ENCODE measurements at places on chromosomes 12 and 14.

DNA sequence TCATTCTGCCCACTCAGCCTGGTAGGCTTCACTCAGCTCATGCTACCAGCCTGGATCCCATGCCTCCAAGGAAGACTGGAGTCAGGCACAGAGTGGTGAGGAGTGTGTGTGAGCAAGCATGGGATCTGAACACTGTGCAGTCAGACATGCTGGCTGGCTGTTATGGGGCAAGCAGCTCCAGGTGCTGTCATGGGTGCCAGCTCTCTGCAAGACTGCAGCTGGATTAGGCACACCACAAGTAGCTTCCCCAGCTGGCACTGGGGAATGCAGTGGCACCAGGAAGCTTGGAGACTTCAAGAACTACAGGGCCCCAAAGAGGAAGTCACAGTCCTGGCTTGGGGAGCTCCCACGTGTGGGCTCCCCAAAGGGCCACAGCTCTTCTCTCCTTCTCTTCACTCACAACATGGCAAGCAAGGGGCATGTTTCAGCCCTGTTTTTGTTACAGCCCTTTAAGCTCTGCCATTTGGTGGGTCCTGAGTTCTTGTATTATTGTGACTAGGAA lies 202.5 kb downstream of the VRK1 start:
- no peak for DNase-seq

GRCh38 chr14:34374998-34375740 lies 86.9 kb downstream of the SPTSSA start:
- DNase-seq: no peak

DNA sequence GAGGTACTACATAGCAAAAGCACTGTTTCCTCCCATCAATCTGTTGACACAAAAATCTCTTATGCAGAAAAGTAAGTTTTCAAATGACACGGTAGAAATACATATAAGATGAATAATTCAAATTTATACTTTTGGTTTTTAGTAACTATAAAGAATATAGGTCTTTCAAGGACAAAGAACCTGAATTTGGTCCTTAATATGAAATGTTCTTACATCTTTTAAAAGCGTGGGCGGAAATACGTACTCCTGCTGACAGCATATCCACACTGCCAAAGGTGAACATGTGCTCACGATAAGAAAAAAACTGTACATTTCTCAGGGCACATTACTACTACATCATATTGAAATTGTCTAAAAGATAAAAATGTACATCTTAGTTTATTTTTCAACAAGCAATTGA lies 127.6 kb downstream of the FOXN3 start:
- no peak for DNase-seq

GRCh38 chr12:602700-603068 lies 60.6 kb downstream of the NINJ2 start:
- no peak for DNase-seq

DNA sequence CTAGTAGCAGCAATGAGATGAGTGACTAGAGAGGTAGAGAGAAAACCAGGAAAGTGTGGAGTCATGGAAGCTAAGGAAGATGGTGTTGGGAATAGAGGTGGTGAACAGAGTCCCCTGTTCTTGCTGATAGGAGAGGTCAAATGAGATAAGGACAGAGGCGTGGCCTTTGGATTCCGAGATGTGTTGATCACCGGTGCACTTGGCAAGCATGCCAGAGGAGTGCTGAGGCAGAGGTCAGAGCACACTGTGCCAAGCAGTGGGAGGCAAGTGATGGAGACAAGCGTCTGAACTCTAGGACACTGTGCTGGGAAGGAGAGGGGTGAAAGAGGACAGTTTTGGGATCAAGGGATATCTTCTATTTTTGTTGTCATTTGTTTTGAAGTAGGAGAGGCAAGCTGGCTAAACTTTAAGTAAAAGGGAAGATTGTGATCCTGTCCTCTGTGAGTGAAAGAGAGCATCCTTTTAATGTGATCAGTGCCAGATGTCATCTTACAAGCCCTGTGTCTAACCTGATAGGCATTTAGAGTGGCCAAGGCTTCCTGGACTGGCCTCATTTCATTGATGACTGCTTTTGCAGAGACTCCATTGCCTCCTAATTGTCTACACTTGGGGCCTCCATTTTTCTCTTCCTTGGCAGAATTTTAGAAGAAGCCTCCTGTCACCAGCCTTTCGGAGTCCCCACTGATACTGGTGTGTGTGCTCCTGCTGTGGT lies 336.4 kb downstream of the CACNA1C start:
- DNase-seq: no peak

- DNase-seq: no peak
Measured at GRCh38 chr14:30214014-30214413, 286.4 kb upstream of the PRKD1 start.

- DNase-seq: no peak
Measured at GRCh38 chr14:101351769-101352168, 209.5 kb upstream of the DIO3 start.

GRCh38 chr12:14957551-14958168 lies 3.7 kb downstream of the ARHGDIB start:
- no peak for DNase-seq

GRCh38 chr14:55126034-55126433 lies 3.0 kb upstream of the LGALS3 start:
- DNase-seq: no peak

- no peak for DNase-seq
Measured at GRCh38 chr12:130147875-130148596, 14.2 kb upstream of the FZD10 start.

DNA sequence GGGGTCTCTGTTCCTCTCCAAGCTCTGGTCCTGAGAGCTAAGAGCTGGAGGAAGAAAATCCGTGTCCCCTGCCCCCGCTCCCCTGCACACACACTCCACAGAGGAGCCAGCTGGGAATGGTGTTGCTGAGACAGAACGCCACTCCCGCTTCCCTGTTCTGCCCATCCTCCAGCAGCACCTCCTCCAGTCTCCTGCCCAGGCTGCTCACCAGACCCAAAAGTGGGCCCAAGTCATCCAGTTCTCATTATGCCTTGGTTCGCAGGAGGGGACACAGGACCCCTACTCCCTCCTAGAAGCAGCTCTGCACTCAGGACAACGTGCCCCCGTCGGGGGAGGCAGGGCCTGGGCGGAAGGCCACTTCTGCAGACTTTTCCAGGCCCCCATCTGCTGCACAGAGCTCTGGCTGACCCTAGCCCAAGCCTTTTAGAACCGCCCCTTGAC lies 830 bp upstream of the TRMT61A start:
- DNase-seq: no peak

DNA sequence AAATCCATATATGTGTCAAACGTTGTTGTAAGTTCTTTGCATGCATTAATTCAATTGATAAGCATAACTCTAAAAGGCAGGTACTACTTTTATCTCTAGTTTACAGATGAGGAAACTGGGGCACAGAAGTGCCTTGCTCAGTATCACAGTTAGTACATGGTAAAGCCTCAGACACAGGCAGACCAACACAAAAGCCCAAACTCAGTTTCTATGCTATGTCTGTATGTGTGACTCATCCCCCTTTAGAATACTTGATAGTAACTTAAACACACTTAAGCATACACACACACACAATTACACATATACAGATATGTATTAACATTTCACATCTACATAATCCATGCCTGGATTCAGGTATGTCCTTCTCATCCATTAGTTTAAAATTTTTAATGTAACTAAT lies 88.0 kb downstream of the EPS8 start:
- DNase-seq: no peak

DNA sequence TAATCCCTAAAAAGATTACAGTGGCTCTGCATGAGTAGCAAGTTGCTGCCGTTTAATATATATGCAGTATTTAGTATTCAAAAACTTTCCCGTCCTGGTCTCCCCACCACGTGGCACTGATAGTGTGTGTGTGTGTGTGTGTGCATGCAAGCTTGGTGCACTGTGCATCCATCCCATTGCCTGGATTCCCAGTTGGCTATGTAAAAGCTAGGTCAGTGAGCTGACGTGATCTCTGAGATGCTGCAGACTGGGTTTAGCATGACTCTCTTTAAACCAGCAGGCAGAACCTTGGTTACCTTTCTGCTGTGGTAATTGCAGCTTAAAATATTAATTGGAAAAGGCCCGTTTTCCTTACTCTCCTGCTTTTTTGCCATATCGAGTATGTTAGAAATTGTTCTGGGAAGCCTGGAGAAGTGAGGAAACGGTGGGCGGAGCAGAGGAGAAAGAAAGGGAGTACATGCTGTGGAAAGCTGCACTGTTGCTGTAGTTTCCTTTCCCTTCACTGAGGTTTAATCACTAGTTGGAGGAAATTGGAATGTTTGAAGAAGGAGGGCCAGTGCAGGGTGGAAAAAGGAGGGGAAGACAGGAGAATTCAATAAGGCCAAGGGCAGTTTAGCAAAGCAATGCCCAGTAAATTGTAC lies 4.0 kb upstream of the CNTN1 start:
- no peak for DNase-seq

- no peak for DNase-seq
Measured at GRCh38 chr12:78929075-78929418, 64.5 kb downstream of the SYT1 start.

DNA sequence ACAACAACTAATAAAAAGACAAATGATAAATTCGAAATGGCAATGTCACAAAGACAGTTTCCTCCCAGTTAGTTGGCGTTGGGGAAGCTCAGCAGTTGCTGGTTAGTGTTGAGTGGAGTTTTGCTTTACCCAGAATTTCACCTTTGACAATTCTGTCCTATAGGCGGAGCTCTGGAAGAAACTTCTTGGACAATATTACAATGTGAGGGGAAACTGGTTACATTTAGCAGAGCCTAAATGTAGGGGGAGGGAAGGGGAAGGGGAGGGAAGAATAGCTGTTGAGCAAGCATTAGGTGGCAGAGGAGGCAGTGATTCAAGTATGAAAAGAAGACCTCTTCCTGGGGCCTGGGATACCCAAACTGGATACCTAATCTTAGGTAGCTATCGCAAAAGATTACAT lies 51.4 kb downstream of the BDKRB1 start:
- DNase-seq: no peak

- peak; percentile 67 for DNase-seq
Measured at GRCh38 chr14:102063109-102063807, 23.6 kb downstream of the HSP90AA1 start.

- no peak for DNase-seq
Measured at GRCh38 chr14:30822080-30822571, 52.2 kb upstream of the COCH start.

- DNase-seq: peak; percentile 81
Measured at GRCh38 chr12:124774462-124775167, 89.0 kb downstream of the SCARB1 start.

DNA sequence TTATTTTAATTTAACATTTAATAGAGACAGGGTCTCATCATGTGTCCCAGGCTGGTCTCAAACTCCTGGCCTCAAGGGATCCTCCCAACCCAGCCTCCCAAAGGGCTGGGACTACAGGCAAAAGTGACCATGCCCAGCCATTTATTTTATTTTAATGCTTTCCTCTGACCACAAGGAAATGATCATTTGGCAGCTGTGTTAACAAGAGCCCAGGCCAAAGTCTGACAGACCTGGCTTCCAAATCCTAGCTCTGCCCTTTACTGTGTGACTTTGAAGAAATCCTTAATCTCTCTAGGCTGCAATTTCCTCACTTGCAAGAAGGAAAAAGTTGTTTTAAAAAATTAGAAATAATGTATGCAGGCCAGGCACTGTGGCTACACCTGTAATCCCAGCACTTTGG lies 16.7 kb upstream of the GCH1 start:
- no peak for DNase-seq

GRCh38 chr14:95485222-95485819 lies 31.1 kb downstream of the SYNE3 start:
- DNase-seq: no peak

- no peak for DNase-seq
Measured at GRCh38 chr12:106217706-106218105, 30.1 kb downstream of the CKAP4 start.

- DNase-seq: peak; percentile 41
Measured at GRCh38 chr12:45170456-45171042, 45.3 kb upstream of the ANO6 start.

GRCh38 chr14:31180299-31181051 lies 27.1 kb downstream of the HECTD1 start:
- no peak for DNase-seq

- no peak for DNase-seq
Measured at GRCh38 chr12:131672311-131672940, 38.5 kb upstream of the SFSWAP start.

GRCh38 chr14:36582011-36582873 lies at the start of gene NKX2-8:
TSS of gene NKX2-8 (minus strand) at chr14:36582614. CDS start at chr14:36582389, 225 bp downstream.
- no peak for DNase-seq

GRCh38 chr12:104352106-104352713 lies 48.7 kb downstream of the EID3 start:
- DNase-seq: no peak

DNA sequence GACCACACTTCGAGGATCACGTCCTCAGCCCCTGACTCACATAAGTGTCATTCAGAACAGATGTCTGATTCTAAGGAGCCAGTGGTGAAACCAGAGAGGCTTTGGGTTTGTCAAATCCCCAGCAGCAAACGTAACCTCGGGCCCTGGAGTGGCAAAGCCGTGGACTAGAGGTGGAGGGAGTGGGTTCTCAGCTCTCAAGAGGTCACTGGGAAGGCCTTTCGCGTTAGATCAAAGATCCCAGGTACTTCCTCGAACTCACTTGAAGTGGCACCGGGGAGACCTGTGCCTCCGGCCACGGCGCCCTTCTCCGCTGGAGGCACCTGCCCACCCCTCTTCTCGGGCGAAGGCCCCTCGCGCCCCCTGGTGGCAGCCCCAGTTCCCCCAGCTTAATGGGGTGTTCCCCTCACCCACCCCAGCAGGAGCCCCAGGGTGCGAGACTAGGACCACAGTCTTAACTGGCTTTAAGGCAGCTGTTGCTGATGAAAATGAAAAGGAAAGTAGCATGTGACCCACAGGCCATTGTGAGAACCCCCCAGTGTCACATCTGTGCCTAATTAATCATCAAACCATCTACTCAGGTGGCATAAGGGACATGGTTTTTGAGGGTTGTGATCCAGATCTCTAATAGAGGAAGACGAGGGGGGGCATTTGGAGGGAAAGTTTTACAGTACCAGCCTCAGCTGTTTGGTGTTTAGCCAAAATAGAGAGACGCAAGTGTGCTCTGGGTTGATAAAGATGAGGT lies 672 bp upstream of the ESR2 start:
- DNase-seq: peak; percentile 71

DNA sequence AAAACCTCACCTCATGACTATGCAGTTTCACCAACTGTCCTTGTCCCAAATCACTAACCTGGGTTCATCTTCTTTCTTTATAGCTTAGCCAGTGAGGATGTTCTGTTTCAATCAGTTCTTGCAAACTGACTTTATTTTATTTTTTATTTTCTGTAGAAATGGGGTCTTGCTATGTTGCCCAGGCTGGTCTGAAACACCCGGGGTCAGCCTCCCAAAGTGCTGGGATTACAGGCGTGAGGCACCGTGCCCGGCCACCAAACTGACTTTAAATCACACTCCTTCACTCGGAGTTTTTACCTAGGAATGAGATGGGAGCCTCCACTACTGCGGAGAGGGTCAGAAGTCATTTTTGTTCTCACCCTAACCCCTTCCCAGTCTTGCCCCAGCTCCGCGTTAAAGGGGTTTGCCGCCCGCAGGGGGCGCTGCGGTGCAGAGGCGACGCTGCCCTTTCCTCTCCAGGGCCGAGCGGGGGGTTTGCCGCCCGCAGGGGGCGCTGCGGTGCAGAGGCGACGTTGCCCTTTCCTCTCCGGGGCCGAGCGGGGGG lies 7.0 kb upstream of the B4GALNT3 start:
- DNase-seq: peak; percentile 59

GRCh38 chr14:37246427-37246829 lies 48.7 kb downstream of the MIPOL1 start:
- DNase-seq: no peak

- no peak for DNase-seq
Measured at GRCh38 chr14:46691819-46692218, 40.2 kb upstream of the RPL10L start.

- no peak for DNase-seq
Measured at GRCh38 chr14:28652782-28653181, 113.8 kb upstream of the FOXG1 start.

GRCh38 chr12:32240162-32240561 lies 133.5 kb downstream of the BICD1 start:
- no peak for DNase-seq

GRCh38 chr14:105502446-105503295 lies 11.6 kb downstream of the TEDC1 start:
- DNase-seq: no peak
